SJCRH30 (cell line): ENCODE measurements at places on chromosomes 13 and 19. TPM values are rescaled to one million over a fixed set of nuclear protein-coding genes. Genes with fewer than 3 reads are reported as not detected.

- no peaks in the 10 kb centered on the region for H3K36me3 ChIP-seq
- no peaks in the 10 kb centered on the region for H3K4me1 ChIP-seq
- no peaks in the 10 kb centered on the region for H3K27me3 ChIP-seq
- DNase-seq, result peak; percentile 99
- peak within 1 kb of the TSS; percentile 96 for H3K27ac ChIP-seq
Measured at GRCh38 chr19:56507446-56508289, at the start of gene ZNF471. Gene ZNF471, plus strand, starts transcription at chr19:56507855. Its CDS starts 3,717 bp downstream, at chr19:56511572.

- peaks cover 15% of the 10 kb centered on the region; the same call in 1 of the 2 replicates for H3K27me3 ChIP-seq
- H3K36me3 ChIP-seq, result no peaks in the 10 kb centered on the region
- no peaks in the 10 kb centered on the region for H3K4me1 ChIP-seq
- DNase-seq, result no peak
- no peak overlapping the region for H3K27ac ChIP-seq
Measured at GRCh38 chr13:28864544-28864943, 44.4 kb downstream of the MTUS2 start.

DNA sequence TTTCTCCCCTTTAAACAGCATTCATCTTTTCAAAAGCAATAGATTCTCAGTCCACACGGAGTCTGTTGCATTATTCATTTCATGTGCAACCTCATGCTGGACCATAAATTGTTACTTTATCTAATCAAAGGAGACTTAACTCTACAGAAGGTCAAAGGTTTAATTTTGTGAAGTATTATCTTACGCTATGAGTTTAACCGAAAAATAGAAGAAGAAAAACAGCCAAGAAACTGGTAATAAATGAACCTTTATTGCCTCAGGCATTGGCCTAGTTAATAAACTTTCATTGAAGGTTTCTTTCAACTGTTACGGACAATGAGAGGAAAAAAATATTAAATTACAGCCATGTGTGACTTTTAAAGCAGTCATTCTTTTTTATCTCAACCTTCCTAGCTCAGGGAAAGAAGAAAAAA is 223.6 kb downstream of the DACH1 start:
- no peaks in the 10 kb centered on the region for H3K4me1 ChIP-seq
- H3K27me3 ChIP-seq, result no peaks in the 10 kb centered on the region
- no peak overlapping the region for H3K4me3 ChIP-seq
- H3K36me3 ChIP-seq, result no peaks in the 10 kb centered on the region
- H3K27ac ChIP-seq, result no peak overlapping the region

Gene CYP4F3
- total RNA-seq, result not detected in 2 replicates

DNA sequence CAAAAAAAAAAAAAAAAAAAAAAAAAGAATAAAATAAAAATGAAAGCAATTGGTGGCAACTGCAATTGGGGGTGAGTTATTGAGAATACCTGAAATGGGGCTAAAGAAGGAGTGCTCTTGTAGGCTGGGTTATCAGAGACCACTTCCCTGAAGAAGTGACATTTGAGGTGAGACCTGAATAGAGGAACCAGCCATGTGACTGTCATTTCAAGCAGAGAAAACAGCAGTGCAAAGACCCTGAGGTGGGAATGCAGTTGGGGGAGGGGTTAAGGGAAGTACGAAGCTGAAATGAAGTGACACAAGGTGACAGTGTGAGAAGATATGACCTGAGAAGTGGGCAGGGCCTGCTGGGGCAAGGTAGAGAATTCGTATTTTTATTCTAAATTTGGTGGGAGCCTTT is 4.3 kb upstream of the PALM3 start:
- no peaks in the 10 kb centered on the region for H3K4me1 ChIP-seq
- H3K27ac ChIP-seq, result no peak overlapping the region
- DNase-seq, result no peak
- H3K36me3 ChIP-seq, result no peaks in the 10 kb centered on the region

DNA sequence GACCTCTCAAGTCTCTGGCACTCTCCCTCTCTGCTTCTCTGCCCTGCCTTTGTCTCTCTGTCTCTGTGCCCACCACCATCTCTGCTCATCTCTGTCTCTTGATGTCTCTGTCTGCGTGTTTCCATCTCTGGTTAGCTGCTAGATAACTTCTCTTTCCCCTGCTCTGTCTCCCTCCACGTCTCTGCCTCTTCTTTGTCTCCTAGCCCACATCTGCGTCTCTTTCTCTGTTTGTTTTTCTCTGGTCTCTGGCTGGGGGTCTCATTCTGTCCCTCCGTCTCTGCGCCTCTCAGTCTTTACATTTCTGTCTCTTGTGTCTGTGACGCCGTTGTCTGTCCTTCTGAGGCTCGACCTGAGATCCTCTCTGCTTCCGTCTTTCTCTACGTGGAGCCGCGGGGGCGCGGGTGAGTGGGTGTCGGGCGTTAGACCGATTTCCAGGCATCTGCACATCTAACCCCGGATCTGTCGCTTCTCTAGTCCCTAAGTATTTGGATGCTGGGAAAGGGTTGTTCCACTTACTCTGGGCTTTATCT is 386 bp downstream of the GIPR start:
- peak overlapping the region; percentile 50 for H3K4me3 ChIP-seq
- peaks cover 3% of the 10 kb centered on the region; the same call in 1 of the 2 replicates for H3K4me1 ChIP-seq
- no peak overlapping the region for H3K27ac ChIP-seq
- DNase-seq, result no peak
- H3K36me3 ChIP-seq, result no peaks in the 10 kb centered on the region

DNA sequence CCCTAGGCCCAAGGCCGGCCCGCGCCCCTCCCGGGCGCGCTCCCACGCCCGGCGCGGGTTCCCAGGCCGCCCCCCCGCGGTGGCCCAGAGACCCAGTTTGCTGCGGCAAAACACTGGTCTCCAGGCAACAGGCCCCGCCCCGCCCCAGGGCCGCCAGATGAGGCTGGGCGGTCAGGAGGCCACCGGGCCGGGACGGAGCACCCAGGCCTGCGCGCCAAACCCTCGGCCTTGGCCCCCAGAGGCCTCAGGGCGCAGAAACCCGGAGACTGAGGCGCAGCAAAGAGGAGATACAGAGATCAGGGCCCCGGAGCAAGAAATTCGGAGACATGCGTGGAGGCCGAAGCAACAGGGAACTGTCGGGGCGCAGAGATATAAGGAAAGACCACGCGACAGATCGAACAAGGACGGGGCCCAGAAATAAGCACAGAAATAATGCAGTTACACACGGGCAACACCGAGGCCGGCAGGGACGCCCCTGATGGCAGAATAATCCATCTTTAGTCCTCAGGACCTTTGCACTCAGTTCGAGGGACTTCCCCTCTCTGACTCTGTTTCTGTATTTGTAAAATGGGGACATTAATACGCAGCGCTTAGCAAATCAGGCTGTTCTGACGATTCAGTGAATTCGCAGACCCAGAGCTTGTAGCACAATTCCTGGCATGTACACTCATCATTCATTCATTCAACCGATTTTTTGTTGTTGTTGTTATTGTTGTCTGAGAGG is 20.8 kb upstream of the ERCC1 start:
- H3K27me3 ChIP-seq, result no peaks in the 10 kb centered on the region
- peak overlapping the region; percentile 53 for H3K27ac ChIP-seq
- peaks cover 13% of the 10 kb centered on the region; the same call in 1 of the 2 replicates for H3K4me1 ChIP-seq
- peak; percentile 87 for DNase-seq

Gene CACNA1A
- total RNA-seq, result 0.12 TPM in 1 of 2 replicates, not detected in the other

DNA sequence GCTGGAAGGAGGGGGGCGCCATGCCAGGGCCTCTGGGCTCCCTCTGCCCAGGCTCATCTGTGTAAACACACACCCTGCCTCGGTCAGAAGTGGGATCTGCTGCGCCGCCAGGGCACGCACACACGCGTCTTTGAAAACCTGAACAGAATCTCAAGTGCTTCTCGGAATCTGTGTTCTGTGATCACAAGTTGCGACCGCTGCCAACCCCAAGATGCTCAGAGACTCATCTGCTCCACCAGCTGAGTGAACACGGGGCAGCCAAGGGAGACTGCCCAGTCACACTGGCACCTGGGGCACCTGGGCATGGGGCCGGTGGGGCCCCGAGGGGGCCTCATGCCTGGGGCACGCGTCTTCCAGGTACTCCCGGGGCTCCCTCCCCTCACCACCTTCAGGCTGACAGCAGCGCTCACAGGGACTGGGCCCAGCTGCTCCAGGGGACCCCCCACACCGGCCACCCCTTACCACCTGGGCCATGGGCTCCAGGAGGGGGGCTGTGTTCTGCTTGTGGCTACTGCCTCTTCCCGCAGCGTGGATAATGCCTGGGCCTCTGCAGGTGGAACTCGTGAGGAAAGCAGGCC is 59.0 kb downstream of the KLF2 start:
- peaks cover 24% of the 10 kb centered on the region for H3K36me3 ChIP-seq
- no peak overlapping the region for H3K4me3 ChIP-seq
- H3K27ac ChIP-seq, result no peak overlapping the region
- DNase-seq, result no peak

- H3K4me1 ChIP-seq, result no peaks in the 10 kb centered on the region
- H3K36me3 ChIP-seq, result no peaks in the 10 kb centered on the region
- H3K27ac ChIP-seq, result no peak overlapping the region
- peak; percentile 58 for DNase-seq
Measured at GRCh38 chr13:96229356-96229755, 139.4 kb downstream of the HS6ST3 start.

GRCh38 chr13:113785051-113786010 is 26.3 kb downstream of the TMEM255B start:
- H3K27me3 ChIP-seq, result no peaks in the 10 kb centered on the region
- H3K27ac ChIP-seq, result no peak overlapping the region
- H3K4me1 ChIP-seq, result no peaks in the 10 kb centered on the region

Gene C19orf73
- total RNA-seq, result 0.99 and 1.7 TPM in 2 replicates

DNA sequence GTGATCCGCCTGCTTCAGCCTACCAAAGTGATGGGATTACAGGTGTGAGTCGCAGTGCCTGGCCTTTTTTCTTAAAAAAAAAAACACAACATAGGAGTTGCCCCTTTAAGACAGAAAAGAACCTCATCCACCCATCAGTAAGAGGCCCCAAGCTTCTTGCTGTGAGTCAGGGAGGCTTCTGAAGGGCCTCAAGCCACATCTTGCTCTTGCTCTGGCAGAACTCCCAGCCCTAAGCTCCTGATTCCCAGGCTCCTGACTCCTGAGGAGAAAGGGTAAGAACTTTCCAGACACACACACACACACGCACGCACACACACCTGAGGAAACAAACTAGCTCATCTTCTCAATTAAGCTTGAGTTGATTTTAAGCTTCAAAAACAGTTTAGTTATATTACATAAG is 6.9 kb downstream of the ETFB start:
- no peak for DNase-seq
- H3K27ac ChIP-seq, result no peak overlapping the region
- no peaks in the 10 kb centered on the region for H3K4me1 ChIP-seq
- H3K36me3 ChIP-seq, result no peaks in the 10 kb centered on the region
